ENCODE measurements at places on chromosomes 6 and 20.

GRCh38 chr20:57211406-57211805 lies 55.0 kb downstream of the BMP7 start:
- no peak for DNase-seq

DNA sequence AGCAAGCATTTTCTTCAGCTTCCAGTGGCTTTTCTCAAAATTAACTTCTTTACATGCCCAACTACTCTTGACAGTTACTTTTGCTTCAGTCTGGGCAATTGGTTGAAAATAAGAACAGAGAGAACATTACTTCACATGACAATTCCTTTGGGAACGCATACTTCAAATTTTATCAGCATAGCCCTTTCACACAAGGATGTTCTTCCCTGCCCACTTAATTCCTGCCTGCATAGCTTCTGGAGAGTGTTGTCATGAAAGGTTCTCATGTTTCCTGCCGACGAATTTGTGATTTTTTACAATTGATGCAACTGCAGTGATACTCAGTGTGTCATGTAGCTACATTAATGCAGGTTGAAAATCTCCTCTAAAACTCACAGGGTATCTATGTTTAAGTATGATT lies 22.0 kb upstream of the SNRNP48 start:
- DNase-seq = no peak

GRCh38 chr6:165274611-165275010 lies 34.8 kb downstream of the C6orf118 start:
- no peak for DNase-seq

DNA sequence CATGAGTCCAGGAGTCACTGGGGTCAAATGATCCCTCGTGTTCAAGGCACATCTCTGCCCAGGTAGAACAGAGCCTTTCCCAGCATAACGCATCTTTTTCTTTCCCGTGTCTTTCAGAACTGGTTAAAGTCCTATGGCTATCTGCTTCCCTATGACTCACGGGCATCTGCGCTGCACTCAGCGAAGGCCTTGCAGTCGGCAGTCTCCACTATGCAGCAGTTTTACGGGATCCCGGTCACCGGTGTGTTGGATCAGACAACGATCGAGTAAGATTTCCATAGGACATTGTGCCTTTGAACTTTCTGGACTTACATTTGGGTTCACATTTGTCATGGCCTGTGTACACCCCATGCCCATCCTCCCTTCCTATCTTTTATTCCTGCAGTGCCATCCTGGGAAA lies 20.2 kb downstream of the MMP24 start:
- DNase-seq = no peak

GRCh38 chr6:130967502-130968445 lies 95.3 kb downstream of the EPB41L2 start:
- DNase-seq = no peak

DNA sequence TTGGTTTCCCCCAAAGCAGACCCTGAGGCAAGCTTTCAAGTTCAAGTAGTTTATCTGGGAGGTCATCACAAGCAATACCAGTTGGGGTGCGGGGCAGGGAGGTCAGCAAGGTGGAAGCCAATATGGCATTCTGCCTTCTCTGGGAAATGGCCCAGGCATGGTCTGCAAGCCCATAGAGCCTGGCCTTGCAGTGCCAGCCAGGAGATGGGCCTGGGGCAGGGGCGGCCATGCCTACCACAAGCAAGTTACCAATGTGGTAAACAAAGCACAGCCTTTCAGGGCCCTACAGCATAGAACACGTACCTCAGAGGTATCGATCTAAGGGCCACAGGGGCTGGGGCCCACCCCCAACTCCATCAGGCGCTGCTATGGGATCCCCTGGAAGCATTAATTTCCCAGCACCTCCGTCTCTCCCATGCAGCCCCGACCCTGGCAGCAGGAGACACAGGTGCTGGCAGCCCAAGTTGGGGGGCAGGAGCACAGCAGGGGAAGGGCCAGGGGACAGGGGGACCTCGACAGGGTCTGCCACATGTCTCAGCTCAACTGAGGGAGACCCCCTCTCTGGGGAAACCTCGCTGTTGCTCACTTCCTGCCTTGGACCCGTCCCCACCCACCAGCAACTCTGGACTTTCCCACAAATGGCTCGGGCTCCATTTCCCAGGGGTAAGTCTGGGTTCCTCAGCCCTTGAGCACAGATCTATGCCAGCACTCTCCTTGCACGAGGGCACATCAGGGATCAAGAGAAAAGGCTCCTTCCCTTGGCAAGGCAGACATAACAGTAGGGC lies 369.0 kb downstream of the PREX1 start:
- DNase-seq = no peak

DNA sequence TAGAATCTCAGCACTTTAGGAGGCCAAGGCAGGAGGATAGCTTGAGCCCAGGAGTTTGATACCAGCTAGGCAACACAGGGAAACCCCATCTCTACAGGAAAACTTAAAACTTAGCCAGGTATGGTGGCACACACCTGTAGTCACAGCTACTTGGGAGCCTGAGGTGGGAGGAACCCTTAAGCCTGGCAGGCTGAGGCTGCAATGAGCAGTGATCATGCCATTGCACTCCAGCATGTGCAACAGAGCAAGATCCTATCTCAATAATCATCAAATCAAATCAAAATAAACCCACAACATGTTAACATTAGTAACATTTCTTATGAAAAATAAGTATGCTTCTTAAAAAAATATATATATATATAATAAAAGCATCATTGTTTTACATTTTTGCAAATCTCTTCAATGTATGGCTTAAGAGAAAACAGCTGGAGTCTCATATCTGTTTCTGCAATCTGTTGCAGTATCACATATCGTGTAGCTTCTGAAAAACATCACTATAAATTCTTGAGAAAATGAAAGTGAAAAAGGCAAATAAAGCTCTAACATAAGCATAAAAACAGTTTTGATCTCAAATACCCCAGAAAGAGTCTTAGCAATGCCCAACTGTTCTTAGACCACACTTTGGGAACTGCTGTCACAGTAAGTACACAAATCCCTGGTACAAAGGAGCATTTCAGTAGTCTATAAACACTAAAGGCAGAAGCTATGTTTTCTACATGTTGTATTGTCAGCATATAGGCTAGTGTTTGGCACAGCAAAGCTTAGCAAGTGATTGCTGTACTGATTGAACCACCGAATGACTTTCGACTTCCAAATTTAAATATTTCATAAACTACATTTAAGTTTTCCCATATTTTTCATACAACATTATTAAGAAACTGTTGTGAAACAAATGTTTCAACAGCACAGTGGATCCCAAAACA lies 8.0 kb downstream of the MMUT start:
- no peak for DNase-seq

All from activated T-cell treated with anti-CD3 and anti-CD28 coated beads, Interleukin-2, amount 50 U/mL, for 4 hours (primary cell).